ENCODE measurements at places on chromosomes 3 and 15. TPM values are rescaled to one million over a fixed set of nuclear protein-coding genes. Genes with fewer than 3 reads are reported as not detected.

The TRIM42 gene
- not detected for total RNA-seq

The SCAP gene
- total RNA-seq: 75.5 TPM

The COL6A6 gene
- 1.3 TPM for total RNA-seq

The C3orf22 gene
- total RNA-seq: not detected

The ZBTB20 gene
- 49.8 TPM for total RNA-seq

The LSG1 gene
- 38.9 TPM for total RNA-seq

The CELSR3 gene
- 1.6 TPM for total RNA-seq

The NCEH1 gene
- 11.4 TPM for total RNA-seq

The CYP19A1 gene
- total RNA-seq: 2.6 TPM

The LRRC31 gene
- total RNA-seq: not detected

The IGF2BP2 gene
- total RNA-seq: 81.0 TPM

The SCG5 gene
- 7.8 TPM for total RNA-seq

The IL20RB gene
- 31.3 TPM for total RNA-seq

The CEMIP gene
- total RNA-seq: 1,053 TPM

The DLEC1 gene
- total RNA-seq: 0.16 TPM

The WDR93 gene
- not detected for total RNA-seq
